ENCODE measurements at places on chromosomes 3 and 15.

- no peak for DNase-seq
These were observed 442.9 kb downstream of the ERC2 start for GRCh38 chr3:56025326-56025725.

GRCh38 chr3:158753854-158754253 is 21.6 kb upstream of the RARRES1 start:
- no peak for DNase-seq

- no peak for DNase-seq
These were observed 784.0 kb downstream of the ZPLD1 start for GRCh38 chr3:103218793-103219192.

DNA sequence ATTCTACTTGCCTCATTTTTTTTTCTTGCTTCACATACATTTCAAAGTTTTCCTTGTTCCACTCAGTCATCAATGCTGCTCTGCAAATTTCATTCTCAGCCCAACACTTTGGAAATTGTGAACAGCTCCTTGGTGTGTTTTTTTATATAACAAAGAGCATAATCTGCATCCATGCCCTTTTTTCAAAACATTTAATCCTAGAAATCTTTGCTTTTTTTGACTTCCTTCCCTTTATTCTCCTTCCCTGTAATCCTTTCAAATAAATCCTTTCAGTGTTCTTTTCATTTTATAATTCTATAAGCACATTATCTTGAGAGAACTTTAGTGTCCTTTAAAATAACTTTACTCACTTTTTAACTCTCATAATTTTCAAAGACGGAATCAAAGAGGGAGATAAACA is 1150.8 kb downstream of the SI start:
- no peak for DNase-seq

- no peak for DNase-seq
These were observed 590.0 kb upstream of the ADAMTS9 start for GRCh38 chr3:65277798-65278197.

- peak; percentile 28 for DNase-seq
These were observed 4.6 kb upstream of the SIN3A start for GRCh38 chr15:75455982-75456531.

DNA sequence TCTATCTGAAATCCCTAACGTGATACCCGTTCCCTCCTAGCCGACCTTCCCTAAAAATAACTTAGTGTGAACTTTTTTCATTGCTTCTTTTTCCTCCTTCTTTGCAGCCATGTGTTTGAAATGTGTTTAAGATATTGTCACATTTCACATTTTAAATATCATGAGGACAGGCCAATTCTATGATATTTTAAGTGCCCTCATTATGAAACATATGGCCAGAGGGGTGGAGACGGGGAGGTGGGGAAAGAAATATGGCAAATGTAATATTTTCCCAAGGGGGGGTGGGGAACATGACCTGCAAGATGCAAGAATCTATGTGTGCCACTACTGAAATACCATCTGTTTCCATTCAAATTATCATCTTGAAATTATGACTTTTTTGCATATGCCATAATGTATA is 1039.2 kb downstream of the AGBL1 start:
- no peak for DNase-seq

DNA sequence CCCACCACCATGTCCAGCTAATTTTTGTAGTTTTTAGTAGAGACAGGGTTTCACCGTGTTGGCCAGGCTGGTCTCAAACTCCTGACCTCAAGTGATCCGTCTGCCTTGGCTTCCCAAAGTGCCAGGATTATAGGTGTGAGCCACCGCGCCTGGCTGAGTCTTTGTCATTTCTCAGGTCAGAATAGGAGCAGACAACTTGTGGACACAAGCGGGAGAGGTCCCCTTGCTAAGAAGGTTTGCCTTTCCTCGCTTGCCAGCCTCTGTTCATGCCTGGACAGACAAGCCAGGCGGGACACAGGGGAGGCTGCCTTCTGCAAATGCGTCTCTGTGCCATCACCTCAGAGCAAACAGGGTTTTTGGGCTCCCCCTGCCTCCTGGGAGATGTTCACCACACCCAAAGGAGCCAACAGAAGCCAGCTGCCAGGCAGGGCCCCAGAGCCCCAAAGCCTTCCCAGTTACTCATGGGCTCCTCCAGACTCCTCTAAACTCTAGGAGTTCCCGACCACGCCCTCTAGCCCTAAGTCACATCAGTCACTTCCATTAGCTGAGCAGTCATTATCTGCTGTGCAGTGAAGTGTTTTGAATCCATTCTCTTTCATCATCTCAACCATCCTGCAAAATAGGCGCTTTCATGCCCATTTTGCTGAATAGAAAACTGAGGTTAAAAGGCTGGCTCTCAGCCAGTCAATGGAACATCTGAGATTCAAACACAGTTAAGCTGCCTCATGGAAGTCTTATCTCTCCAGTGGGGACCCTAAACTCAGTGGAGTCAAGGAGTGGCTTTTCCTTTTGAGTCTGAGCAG is 245.0 kb downstream of the UACA start:
- no peak for DNase-seq

GRCh38 chr3:172103724-172104123 is 64.3 kb downstream of the FNDC3B start:
- DNase-seq: no peak

DNA sequence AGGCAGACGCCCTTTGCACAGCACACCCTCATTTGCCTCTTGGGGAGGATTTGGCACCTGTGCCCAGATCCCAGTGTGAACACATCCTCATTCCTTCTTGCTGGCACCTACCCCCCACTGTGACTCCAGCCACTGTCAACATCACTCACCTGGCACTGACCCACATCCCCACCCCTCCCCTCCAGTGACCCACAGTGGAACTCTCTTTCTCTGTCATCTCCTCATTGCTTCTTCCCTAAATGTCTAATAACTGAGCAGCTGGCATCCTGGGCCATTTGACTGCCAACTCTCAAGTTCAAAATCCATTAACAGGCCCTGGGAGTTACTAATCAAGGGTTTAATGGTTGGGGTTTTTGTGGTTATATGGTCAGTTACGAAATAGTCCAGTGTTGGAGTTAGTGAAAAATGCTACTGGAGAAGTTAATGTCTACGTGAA is 14.4 kb downstream of the SNAPC5 start:
- DNase-seq: no peak

- DNase-seq: no peak
These were observed 60.8 kb downstream of the GPR156 start for GRCh38 chr3:120224237-120224636.

DNA sequence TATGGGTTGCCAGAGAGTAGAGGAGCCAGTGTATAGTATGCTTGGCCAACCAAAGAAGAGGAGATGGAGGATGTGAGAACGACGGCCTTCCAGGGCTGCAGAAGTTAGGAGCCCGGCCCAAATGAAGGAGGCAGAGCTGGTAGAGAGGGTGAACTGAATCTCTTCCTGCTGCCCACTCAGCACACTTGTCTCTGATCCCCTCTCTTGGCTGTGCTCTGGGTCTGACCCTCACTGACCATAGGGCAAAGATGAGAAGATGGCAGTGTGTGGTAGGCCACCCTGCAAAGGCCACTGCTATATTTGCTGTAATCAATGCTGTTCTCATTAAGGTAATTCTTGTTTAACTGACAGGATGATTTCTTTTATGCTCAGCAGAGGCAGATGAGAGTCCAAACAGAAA is 256.0 kb downstream of the OCA2 start:
- DNase-seq: no peak

DNA sequence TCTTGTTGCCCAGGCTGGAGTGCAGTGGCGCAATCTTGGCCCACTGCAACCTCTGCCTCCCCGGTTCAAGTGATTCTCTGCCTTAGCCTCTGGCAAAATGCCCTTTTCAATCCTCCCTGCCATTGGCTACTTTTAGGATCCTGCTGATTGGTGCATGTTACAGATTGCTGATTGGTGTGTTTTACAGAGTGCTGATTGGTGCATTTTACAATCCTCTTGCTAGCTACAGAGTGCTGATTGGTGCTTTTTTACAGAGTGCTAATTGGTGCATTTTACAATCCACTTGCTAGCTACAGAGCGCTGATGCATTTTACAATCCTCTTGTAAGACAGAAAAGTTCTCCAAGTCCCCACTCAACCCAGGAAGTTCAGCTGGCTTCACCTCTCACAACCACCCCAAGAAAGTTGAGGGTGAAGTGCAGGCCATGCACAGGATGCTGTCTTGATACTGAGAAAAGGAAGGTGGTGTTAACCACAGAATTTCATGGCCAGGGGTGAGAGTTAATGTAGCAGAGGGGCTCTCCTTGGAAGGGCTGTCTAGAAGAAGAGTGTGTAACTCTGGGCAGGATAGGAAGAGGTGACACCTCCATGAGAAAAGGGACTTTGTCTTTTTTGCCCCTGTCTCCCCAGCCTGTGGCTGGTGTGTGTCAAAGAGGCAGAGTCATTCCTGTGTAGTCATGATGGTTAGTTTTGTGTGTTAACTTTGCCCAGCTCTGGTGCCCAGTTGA is 145.9 kb downstream of the APBA2 start:
- no peak for DNase-seq

DNA sequence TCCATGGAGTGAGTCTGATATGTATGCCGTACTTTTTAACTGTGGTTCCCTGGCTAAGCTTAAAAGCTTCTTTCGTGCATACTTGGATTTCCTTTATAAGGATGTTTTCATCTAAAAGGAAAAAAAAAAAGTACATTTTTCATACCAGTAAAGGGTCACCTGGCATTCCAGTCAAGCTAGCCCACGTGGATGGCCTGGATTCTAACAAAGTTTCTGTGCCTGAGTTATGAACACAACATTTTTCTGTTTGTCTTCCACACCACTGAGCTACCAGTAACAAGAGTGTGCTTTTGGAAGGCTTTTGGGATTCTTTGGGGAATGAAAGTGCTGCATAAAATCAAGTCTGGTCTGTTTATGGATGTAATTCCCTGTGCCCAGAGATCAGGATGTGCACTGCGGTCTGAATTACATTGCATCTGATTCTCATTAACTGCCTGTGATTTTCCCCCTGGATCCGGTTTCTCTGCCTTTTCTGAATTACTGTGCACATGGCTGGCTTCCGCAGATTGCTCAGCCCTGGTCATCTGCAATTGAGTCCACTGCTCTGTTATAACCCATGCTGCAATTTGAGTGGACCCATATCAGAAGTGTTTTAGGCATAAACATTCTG is 38.2 kb upstream of the MAGI1 start:
- no peak for DNase-seq

GRCh38 chr3:14301558-14301957 is 100.8 kb upstream of the SLC6A6 start:
- DNase-seq: no peak

- DNase-seq: no peak
These were observed 188.4 kb downstream of the CPNE4 start for GRCh38 chr3:131846296-131846924.

- DNase-seq: no peak
These were observed 34.8 kb downstream of the DENND4A start for GRCh38 chr15:65757256-65757655.

GRCh38 chr3:100093831-100094230 is 20.5 kb downstream of the FILIP1L start:
- no peak for DNase-seq

DNA sequence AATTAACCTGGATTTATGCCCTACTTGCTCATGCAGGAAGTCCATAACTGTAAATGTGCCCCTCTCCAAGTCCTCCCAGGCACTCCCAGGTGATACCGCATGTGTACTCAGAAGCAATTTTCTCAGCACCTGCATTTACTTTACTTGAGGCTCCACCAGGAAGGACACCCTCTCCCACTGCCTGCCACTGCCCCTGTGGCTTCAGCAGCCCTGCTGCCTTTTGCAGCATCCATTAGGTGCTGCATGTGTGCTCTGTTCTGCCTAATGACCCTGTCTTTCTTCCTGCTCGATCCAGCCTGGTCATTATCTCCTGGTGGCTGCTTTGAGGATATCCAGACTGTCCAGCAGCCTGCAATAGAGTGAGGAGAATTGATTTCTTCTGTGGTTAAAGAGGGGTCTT is 107.6 kb upstream of the SEMA6D start:
- no peak for DNase-seq

GRCh38 chr3:123343296-123344174 is 105.4 kb downstream of the ADCY5 start:
- DNase-seq: no peak
